ENCODE measurements at places on chromosomes 1 and 21. TPM values are rescaled to one million over a fixed set of nuclear protein-coding genes. Genes with fewer than 3 reads are reported as not detected.

DNA sequence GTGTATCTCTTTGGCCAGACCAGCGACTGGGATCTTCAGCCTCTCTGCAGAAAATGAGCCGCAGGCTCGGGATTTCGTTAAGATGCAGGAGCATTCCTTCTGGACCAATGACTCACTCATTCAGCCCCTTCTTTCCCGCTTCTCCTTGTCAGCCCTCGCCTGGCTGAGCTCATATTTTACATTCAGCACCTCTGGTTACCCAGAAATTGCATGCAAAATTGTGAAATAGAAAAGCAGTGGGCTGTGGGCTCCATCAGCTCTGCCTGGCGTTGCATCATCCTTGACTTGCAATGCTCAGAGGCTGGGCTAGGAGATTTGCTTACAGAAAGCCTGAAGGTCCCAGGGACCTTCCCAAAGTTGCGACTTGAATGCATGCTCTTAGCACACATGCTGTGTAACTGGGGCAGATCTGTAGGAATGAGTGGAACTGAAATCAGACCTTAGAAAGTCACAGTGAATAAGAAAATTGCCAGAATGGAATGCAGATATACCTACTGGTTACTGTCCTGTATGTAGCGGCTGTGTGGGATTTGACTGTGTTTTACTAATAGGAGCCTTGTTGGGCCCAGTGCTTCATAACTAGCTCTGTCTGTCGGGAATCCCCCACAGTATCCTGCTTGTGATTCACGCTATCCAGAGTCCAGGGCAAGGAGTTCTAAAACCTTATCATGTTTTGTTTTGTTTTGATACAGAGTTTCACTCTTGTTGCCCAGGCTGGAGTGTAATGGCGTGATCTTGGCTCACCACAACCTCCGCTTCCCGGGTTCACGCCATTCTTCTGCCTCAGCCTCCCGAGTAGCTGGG lies 444.8 kb downstream of the KIF26B start:
- DNase-seq = peak; percentile 46

GRCh38 chr1:174206148-174206836 lies 47.0 kb downstream of the RABGAP1L start:
- DNase-seq = no peak

Gene LRRC8B
- 14.4 TPM for total RNA-seq

Gene BCAN
- 1.1 TPM for total RNA-seq

Gene CFAP74
- 0.83 TPM for total RNA-seq

DNA sequence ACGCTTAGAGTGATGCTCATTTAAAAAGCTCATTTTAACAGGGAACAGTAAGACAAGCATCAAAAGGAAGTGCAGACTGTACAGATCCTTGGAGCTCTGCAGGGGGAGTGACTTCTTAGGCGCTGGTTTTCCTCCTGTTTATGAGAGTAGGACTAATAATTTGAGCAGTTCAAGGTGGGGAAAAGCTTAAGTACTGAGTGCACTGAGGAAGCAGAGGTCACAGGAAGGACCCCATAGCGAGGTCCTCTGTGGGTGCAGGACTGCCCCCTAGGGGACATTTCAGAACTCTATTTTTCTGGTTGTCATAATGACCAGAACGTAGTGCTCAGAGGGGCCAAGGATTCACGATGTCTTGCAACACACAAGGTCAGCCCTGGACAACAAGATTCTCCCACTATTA lies 112.1 kb downstream of the HLCS start:
- no peak for DNase-seq

Gene ZNF326
- 32.7 TPM for total RNA-seq

GRCh38 chr21:41135746-41136145 lies 32.2 kb upstream of the BACE2 start:
- no peak for DNase-seq

DNA sequence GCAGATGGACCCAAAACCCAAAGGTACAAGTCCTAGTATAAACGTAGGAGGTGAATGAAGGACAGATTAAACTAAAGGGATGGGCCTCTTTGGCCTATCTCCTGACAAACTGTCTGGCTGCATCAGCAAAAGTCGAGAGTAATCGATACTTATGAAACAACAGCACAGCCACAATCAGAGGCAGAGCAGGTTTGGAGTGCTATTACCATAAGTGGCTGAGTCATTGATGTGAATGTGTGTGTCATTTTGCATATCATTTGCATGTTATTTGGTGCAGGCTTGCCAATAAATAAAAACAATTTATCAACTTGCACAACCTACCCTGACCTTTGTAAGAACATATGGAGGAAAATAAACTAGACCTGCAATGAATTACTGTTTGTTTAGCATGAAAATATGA lies 283.1 kb downstream of the NUF2 start:
- DNase-seq = no peak

Gene CASZ1
- total RNA-seq = 76.8 TPM

DNA sequence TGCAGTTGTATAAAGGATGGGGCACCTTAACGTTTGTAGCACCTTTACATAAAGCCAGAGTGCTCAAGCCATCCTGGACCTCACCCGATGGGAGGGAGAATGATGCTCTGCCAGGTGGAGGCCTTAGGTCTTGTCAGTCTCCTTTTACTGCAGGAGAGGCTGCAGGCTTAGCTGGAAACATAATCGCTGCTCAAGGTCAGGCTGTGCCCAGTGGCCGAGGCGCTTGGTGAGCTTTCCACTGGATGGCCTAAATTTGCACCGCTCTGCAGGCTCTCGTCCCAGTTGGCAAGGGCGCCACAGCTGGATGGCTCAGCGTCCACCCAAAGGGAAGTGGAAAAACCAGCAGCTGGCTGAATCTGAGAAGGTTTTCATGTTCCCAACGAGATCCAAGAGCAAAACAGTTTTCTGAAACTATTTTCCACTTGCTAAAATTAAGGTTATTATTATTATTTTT lies 438.9 kb downstream of the CAMTA1 start:
- no peak for DNase-seq

Gene MFAP2
- total RNA-seq = 7.1 TPM

DNA sequence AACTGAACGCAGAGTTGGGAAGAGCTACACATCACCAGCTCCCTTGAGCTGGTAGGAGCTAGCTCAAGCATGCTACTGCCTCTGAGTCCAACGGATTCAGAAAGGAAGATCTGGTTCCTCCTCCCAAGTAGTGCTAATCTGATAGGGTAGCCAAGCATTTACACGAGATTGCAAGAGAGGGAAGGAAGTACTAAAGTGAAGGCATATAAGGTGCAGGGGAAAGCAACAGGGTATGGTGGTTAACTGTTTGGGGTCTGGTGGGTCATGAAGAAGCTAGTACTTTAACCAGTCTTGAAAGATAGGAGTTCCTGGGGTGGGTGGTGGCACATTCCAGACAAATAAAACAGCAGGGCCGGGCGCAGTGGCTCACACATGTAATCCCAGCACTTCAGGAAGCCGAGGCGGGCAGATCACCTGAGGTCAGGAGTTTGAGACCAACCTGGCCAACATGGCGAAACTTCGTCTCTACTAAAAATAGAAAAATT lies 20.2 kb upstream of the ZNF436 start:
- DNase-seq = no peak

DNA sequence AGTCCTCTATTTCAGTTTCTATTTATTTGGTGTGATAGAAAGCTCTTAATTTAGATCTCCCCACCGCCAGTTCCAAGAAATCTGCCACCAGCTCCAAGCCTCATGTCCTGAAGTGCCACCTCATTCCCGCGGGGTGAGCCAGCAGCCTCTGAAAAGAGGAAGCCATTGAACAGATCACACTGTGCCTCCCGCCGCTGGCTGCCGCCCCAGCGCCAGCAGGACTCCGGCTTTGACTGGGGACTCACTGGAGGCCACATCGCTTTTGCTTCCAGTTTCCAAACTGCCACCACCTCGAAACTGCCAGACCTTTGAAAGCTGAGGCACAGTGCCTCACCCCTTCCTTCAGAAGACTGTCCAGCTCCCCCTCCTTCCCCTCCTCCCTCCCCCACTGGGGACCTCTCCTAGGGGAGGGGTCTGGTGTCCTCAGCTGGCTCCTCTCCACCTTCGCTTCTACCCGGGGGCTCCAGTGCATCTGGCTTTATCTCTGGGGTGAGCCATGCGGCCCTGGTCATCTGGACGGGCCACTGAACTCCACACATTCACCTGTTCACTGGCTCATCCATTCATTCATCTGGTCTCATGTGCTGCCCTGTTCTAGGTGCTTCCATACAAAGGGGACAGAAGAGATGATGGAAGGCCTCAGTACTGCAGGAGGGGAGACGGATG lies 58.9 kb downstream of the VPS26C start:
- peak; percentile 60 for DNase-seq

- no peak for DNase-seq
These were observed 163.4 kb downstream of the RUNX1 start for GRCh38 chr21:34885626-34886239.

DNA sequence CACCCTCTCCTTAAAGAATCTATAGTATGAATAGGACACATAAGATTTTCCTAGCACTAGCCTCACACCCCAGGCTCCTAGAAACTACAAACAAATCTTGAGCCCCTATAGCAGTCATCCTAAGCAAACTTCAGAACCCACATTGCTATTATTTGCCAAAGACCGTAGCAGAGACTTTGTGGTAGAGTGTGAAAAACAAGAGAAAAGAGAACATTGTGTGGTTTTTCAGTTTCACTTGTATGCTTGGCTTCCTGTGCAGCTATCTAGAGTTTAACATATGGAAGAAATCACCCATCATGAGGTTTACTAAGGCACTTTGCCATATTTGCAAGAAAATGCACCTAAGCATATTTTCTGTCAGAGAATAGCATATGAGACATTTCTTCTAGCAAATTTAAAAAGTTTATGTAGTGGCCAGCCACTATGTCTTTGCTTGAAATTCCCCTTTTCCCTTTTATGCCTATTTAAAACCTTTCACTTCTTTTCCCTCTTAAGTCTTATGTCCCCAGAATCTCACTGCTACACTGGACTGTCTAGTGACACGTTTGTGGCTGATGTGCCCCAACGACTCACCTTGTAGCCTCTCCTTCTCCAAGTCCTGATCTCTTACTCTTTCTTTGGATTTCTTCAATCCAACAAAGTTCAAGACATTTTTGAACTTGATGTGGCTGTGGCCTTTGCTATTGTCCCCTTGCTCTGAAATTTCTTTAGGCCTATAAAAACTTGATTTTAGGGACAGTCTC lies 25.6 kb downstream of the CCDC190 start:
- DNase-seq = no peak

- DNase-seq = no peak
These were observed 8.6 kb downstream of the PRKACB start for GRCh38 chr1:84152649-84153056.

GRCh38 chr1:59680044-59680443 lies 134.7 kb upstream of the HOOK1 start:
- DNase-seq = no peak

Gene OR2T33
- not detected for total RNA-seq

DNA sequence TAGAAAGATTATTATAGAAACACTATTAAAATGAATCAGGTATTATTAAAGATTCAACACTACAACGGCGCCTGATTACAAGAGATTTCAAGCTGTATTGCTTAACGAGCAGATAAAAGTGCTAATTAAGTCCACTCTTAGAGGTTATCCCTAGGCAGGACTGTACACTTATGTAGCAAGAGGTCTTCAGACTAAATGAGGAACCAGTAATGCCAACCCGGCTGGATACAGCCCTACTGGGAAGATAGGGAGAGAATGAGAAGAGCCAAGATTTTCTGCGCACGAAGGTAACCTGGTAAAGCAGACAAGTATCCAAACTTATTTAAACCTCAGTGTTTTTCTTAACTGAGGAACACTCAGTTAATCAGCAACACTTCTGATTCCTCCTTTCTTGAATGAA lies 115.7 kb upstream of the HIVEP3 start:
- no peak for DNase-seq

GRCh38 chr1:86394416-86394815 lies 1.7 kb downstream of the ODF2L start:
- no peak for DNase-seq

Gene CD247
- 4.7 TPM for total RNA-seq

DNA sequence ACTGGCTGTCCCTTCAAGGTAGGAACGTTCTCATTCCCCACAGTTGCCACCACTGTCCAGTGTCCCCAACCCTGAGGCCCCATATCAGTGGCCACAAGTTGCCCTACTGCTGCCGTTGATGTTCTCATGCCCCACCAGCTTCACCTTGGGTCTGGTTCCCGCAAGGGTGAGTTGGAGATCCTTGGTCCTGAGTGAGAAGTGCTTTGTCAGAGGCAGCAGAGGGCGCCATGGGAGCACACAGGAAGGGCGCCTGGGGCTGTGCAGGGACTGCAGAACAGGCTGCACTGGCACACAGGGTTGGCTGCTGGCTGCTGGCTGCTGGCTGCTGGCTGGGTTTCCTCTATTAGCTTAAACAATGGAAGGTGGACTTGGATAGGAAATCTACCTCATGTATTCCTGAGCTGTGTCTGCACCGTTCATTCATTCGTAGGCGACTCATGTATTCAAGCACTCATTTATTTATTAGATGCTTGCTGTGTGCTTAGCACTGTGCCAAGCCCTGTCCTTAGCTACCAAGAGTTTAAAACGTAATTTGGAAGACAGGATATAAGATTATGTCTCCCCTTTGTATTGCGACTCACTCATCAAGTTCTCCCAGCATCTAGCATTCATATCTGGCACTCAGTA lies 2.1 kb upstream of the S100A9 start:
- no peak for DNase-seq

DNA sequence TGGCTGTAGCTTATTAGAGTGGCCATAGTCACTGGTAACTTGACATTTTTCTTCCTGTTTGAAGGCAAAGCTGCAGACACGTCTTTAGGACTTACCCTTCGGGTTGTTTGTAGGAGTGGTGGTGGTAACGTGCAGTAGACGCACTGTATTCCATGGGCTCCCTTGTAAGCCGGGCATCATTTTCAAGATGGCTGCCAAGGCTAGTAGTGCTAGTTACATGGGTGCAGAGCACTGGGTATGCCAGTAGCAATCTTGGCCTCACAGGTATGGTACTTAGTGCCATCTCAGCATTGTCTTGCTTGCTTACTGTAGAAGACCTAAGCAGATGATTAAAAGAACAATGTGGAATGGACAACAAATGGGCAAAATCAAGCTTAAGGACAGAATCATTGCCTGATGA lies 1.9 kb downstream of the YBX1 start:
- no peak for DNase-seq

Gene PTPN22
- 5.2 TPM for total RNA-seq

GRCh38 chr1:158087320-158087927 lies 93.3 kb upstream of the CD1D start:
- no peak for DNase-seq

DNA sequence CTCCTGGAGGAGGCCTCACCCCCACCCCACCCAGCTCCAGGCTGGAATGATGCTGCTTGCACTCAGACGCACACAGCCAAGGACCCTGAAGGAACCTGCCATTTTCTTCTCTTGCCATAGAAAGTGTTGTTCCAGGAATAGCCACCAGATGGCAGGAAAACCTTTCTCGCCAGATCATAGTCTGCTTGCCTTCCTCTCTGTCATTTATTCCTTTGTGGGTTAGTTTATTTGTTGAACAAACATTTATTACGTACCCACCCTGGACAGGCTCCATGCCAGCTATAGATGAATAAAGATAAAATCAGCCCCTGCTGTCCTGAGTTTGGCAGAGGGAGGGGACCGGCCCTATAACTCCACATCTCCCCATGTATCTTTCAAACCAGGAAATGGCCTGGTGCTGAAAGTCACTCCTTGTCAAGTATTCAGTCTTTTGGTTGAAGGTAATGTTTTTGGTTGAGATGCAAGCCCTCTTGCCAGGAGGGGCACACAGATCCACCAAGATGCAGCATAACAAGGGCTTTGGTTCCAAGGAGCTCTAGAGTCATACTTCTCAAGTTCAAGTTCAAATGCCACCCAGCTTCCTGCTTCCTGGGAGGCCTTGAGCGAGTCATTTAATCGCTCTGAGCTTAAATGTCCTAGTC lies 7.0 kb upstream of the KCNC4 start:
- DNase-seq = peak; percentile 75
